ENCODE measurements at places on chromosomes 13 and 19. TPM values are rescaled to one million over a fixed set of nuclear protein-coding genes. Genes with fewer than 3 reads are reported as not detected.

DNA sequence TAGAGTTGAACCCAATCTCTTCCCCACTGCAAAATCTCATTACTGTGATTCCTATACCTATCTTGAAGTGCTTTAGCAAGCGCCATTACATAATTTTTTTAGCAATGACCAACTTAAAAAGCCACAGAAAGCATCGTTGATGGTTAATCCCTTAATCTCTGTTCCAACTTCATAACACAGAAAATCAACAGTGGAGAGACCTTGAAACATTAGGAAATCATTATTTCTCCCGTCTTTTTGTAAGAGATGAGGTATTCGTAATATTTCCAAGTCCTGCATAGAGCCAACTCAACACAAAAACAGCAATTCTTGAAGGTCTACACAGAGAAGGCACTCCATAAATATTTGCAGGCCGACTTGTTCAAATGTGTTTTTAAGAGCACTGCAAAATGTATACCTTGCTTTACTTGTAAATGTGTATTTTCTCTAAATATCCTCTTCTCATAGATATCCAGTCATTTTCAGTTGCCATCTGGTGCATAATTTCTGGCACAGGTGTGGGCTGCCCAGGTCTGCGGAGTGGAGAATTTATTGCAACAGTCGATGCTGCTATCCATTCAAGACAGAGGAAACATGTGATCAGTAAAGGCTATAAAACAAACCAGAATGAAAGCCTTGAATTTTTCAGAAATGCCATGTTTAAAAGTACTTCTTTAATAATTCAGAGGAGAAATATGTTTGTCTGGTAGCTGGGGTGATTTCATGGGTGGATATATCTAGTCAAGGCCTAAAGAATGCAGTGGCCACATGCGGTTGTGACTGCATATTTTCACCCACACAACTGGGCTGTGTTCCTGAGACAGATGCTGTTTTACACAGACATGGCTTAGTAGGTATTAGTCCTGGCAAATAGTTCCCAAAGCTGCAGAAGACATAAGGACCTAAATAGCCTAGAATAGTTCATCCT, 234.3 kb upstream of the STARD13 start:
- no peak for DNase-seq

GRCh38 chr13:96637039-96637438, 357.2 kb downstream of the OXGR1 start:
- no peak for DNase-seq

CYP4F2 gene
- total RNA-seq, result not detected

- DNase-seq, result peak; percentile 78
Measured at GRCh38 chr19:7188698-7189629, 105.2 kb downstream of the INSR start.

ZNF547 gene
- 4.0 TPM for total RNA-seq

All from cardiac septum (tissue), 1 donor.